ENCODE measurements at places on chromosomes 2 and 18.
A peak's percentile ranks its signal among the peaks of the same experiment; 100 is the strongest.

DNA sequence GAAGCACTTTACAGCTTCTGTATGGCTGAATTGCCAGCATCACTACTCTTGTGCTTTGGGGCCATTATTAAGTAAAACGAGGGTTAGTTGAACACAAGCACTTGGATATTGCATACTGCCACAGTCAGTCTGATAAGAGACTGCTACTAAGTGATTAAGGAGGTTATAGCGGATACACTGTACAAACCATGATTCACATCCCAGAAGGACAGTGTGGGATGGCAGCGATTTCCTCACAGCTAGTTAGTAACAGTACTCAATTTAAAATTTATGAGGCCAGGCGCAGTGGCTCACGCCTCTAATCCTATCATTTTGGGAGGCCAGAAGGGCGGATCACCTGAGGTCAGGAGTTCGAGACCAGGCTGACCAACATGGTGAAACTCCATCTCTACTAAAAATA lies 2.6 kb upstream of the BMPR2 start:
- no peak for DNase-seq

DNA sequence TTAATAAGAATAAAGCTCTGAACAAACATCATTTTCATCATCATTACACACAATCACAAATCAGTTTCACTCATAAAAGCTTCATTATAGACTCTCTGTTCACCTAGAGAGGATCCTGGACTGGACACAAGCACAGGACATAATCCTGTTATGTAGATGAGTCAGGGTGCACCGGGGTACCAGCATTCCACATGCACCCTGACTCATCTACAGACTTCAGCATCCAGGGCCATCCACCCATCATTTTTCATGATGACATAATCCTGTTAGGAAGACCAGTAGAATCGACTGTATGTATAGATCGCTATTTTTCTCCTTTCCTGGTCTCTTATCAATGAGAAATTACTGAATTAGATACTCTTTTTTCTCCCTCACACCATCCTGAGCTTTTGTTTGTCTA lies 73.7 kb upstream of the PIK3C3 start:
- DNase-seq = no peak

GRCh38 chr18:79678665-79679551 lies 695 bp upstream of the CTDP1 start:
- DNase-seq = peak; percentile 98

DNA sequence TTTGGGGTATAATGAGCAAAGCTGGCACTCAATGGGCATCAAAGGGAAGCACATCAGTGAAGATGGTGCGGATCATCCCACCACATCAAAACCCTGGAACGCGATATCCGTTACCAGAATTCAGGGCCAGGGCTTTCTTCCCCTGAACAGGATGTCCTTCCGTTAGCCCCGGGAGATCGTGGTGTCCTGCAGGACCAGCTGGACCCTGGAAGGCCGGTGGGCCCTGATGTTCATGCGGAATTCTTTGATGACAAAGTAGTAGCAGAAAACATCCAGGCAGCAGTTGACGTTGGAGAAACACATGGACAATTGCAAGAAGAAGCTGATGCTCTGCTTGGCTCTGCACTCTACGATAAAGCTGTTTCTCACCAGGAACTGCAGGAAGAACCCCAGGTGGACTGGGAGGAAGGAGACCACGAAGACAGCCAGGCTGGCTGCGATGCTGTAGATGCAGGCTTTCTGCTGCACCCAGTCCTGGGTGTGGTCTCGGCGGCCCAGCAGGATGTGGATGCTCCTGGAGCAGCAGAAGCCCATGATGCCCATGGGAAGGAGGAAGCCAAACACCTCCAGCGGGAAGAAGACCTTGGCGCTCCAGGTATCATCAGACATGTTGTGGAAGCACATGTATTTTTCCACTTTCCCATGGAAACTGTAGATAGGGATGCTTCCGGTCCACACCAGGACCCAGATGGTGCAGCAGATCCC lies 15.0 kb downstream of the GPR55 start:
- no peak for DNase-seq

DNA sequence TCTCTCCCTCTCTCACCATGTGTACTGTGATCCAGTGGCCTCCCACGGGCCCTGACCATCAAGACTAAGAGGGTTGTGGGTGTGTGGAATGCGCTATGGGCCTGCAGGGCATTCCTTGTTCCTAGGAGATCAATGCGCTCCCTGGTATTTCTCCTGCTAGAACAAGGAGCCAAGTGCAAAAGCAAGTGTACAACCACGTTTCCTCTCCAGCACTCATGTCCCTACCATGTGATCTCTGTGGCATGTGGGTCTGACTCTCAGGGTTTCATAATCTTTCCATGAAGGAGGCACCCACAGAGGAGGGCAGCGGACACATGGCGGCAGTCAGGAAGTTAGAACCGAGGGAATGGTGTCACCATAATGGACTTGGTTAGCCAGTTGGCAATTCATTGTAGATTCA lies 91.4 kb downstream of the MAPK4 start:
- DNase-seq = no peak

DNA sequence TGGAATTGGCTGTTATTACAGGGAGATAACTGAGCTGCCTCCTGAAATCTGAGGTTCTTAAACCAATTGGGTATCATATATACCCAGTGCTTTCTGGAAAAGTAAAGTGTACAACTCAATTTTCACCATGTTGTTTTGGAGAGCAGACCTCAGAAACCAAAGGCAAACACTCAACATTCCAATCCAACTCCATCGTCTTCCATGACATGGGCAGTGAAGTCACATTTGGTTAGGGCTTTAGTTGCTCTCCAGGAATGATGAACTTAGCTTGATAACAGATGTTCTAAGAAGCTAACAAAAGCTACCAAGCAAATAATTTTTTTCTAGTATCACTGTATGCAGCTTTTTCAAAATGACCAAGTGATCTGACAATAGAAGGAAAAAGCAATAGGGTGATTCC lies 107.0 kb upstream of the SLC35G4 start:
- no peak for DNase-seq

GRCh38 chr2:9263428-9263827 lies 56.8 kb downstream of the ASAP2 start:
- no peak for DNase-seq

DNA sequence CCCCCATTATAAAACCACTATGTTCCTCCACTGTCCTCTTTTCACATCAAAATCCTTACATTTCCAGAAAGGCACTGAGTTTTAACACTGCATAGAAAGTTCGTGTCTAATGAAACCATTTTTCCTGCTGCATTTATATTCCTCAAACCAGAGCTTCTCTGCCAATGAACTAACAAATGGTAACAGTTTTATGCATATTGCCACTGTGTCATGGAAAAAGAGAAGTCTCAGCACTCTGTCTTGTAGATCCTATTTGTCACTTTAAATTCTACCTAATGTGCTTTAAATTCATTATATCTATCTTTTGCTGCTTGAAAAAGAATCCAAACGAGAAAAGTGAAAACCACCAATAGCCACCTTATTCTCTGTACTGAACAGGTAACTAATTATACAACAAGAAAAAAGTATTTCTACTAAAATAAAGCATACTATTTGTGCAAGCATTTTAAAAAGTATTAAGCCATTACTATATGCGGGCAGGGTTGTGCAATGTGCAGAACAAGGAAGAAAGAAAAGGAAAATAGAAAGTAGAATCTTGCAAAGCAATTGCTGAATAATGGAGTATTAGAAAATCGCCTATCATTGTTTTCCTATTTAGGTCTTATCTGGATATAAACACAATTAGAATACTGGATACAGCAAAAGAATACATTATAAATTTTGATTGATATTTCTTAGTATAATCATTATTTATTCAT lies 328.9 kb downstream of the ZEB2 start:
- DNase-seq = no peak

GRCh38 chr18:54147439-54147838 lies 77.0 kb downstream of the MBD2 start:
- no peak for DNase-seq

DNA sequence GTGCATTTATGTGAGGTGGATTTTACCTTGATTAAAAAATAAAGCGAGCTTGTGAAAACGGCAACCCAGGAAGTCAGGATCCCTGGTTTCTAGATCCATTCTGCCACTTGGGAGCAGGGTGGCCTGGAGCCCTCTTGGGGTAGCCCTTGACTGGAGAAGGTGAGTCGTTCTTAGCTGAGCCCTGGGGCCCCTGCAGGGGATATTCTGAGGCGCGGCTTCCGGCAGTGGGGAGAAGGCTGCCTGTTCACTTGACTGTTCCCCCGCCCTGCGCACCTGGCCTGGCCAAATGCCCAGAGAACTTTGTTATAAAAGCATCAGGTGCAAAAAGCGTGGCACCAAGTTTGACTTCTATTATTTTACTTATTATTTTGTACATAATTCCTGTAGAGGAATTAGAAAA lies 221.9 kb downstream of the DYSF start:
- no peak for DNase-seq

DNA sequence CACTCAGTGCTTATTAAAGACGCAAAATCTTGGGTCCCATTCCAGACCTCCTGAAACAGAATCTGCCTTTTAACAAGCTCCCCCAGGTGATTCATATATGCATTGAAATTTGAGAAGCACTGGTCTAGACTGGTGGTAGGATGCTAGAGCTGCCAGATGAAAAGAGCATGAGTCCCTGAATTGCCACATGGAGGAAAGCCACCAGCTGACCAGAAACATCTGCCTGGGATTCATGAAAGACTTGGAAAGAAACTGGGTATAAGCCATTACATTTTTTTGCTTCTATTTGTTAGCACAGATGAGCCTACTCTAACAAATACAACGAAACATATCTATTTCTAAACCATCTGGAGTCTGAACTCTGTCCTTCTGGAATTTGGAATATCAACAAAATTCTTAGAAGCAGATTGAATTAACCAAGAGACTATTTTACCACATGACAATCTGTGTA lies 228.9 kb downstream of the RBM43 start:
- no peak for DNase-seq

DNA sequence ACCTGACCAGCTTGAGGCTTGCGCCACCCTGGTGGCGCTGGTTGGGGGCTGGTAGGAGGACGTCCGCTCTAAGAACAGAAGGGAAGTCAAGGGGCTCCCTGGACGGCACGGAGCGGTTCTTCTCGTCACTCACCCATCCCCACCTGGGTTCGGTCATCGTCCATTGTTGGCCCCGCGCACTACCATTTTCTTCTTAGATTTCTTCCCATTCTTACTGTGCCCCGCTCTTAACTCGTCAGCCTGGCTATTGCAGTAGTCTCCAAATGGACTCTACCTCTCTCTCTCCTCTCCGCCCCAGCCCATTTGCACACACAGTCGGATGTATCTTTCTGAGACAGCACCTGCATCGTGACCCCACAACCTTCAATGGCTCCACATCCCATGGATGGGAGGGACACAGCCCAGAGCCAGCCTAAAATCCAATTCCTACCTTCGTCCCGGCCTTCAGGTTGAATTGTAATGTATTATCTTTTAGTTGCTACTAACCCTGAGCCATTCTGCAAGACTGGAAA lies 814 bp upstream of the RAB1A start:
- no peak for DNase-seq

DNA sequence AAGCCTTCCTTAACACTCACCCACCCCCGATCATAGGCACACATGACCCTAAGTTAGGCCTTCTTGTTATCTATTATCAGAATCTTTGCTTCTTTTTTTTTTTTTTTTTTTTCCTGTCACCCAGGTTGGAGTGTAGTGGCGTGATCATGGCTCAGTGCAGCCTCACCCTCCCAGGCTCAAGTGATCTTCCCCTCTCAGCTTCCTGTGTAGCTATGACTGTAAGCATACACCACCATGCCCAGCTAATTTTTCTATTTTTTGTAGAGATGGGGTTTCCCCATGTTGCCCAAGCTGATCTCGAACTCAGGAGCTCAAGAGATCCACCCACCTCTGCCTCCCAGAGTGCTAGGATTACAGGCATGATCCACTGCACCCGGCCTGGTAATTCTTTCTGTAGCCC lies 328.7 kb downstream of the NR4A2 start:
- no peak for DNase-seq

DNA sequence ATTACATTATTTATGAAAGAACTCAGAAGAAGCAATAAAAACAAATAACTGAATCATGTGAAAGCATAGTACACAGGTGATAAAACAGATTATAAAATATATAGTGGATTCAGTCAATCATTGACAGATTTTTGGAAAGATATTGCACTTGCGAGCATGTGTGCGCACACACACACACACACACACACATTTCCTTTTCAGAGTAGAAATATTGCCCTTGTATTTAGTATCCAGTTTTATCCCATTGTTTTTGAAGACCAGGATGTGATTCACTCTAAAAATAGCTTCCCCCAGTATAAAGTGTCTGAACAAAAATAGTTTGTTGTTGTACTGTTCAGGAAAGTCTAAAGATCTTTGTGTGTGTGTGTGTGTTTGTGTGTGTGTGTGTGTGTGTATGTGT lies 145.5 kb downstream of the CALCRL start:
- no peak for DNase-seq

DNA sequence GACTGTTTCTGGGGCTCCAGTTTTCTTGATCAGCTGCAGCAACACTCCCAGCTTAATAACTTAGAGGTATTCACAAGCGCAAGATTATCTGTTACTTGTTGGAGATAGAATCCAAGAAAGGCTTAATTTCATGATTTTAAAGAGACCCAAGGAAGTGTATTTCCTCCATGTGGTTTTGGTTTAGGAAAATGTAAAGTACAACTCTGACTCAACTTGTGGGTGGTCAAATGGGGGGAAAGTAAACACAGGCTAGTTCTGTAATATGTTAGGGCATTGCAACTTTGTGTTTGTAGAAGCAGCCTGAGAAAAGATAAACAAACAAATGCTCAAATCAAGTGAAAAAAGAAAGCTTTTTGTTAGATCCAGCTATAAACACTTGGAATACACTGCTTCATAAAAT lies 90.1 kb upstream of the COL3A1 start:
- DNase-seq = no peak

- DNase-seq = no peak
Observed at GRCh38 chr2:140027966-140028365, 1247.8 kb upstream of the NXPH2 start.

DNA sequence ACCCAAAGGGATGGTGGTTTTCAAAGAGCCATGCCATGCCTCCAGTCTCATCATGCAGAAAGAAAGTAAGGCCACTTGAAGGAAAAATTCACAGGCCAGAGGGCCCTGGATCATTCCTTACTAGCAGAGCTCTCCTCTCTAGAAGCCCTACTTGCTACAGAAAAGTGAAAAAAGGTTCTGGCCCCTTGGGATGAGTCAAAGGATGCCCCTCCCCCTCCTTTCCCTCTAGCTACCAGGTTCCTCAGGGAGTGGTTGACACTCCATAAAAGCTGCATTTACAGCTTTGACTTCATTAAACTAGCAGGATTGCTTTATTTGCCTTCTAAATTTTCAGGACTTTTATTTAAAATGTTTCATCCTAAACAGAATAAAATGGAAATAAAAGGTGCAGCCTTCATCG lies 21.2 kb downstream of the OSR1 start:
- DNase-seq = no peak
